Testis (tissue), 5 donors: ENCODE measurements at places on chromosomes 13 and 19.

DNA sequence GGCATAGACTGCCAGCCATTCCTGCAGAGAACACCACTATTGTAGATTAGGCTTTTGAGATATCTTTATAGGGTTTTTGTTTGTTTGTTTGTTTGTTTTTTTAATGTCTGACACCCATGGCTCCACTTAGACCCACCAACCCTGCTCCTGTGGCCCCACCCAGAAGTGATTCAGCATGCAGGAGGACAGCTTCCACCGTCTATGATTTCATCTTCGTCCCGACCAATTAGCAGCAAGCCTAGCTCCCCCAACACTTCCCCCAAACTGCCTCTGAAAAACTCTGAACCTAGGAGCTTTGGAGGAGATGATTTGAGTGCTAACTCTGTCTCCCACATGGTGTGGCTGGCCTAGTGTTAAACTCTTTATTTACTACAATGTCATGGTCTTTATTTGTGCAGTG lies 108.3 kb upstream of the RXFP2 start:
- H3K27ac ChIP-seq, result no peak overlapping the region
- H3K4me3 ChIP-seq, result no peak overlapping the region
- no peaks in the 10 kb centered on the region for H3K27me3 ChIP-seq

GRCh38 chr13:112828082-112828699 lies 138.4 kb downstream of the ATP11A start:
- H3K4me3 ChIP-seq, result no peak overlapping the region
- H3K27me3 ChIP-seq, result no peaks in the 10 kb centered on the region
- peaks cover 4% of the 10 kb centered on the region for H3K4me1 ChIP-seq
- H3K27ac ChIP-seq, result no peak overlapping the region
- no peaks in the 10 kb centered on the region for H3K36me3 ChIP-seq
- DNase-seq, result no peak

- no peaks in the 10 kb centered on the region for H3K27me3 ChIP-seq
- DNase-seq, result no peak
- H3K4me3 ChIP-seq, result no peak overlapping the region
- no peaks in the 10 kb centered on the region for H3K36me3 ChIP-seq
Observed at GRCh38 chr19:3100331-3100730, 6.2 kb downstream of the GNA11 start.

DNA sequence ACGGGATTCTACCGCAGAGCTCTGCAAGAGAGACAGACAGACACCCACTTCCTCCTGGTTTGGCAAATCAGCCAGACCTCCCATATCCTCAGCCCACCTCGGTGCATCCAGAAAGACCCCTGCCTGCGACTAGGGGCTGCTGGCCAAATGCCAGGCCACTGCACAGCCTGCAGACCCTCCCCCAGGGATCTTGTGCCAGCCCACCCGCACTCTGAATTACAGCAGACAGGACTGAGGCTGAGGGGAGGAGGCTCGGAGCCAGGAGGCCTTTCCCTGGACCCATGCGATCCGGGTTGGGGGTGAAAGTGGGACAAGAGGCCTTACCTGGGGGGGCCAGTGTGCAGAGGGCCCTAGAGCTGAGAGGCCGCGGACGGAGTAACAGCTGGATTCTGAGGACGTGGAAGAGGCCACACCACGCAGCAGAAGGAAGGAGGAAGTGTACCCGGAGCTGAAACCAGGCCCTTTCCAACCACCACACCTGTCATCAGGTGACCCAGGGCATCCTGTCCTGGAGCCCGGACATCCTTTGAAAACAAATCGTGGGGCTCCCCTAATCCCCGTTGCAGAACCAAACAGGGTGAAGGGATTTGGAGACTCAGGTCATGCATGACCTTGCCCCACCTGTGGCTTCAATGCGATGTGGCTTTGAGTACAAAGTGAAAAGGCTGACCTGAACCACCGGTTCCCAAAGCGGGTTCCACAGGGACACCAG lies 993 bp downstream of the FUT6 start:
- H3K4me1 ChIP-seq, result no peaks in the 10 kb centered on the region
- H3K4me3 ChIP-seq, result no peak overlapping the region
- H3K27ac ChIP-seq, result no peak overlapping the region

DNA sequence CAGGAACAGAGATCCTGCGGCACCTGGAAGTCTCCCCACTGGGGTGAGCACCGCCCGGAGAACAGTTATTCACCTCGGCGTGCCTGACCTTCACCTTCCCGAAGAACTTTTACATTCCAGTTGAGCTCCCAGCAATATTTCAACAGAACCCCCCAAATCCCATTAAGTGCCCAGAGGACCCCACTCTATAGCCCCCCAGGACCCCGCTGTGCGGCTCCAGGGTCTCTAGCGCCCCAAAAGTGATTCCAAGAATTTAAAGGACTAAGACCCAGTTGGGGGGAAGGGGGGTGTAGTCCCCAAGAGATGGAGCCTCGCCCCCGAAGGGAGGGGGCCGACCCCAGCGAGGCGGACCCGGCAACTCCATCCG lies 480 bp downstream of the GPR108 start:
- H3K27ac ChIP-seq, result peak overlapping the region; percentile 99
- H3K4me3 ChIP-seq, result peak overlapping the region; percentile 88
- peaks cover 27% of the 10 kb centered on the region for H3K4me1 ChIP-seq
- no peak for DNase-seq

GRCh38 chr19:4547303-4548237 lies 7.7 kb upstream of the LRG1 start:
- H3K4me1 ChIP-seq, result no peaks in the 10 kb centered on the region
- H3K27ac ChIP-seq, result no peak overlapping the region
- no peaks in the 10 kb centered on the region for H3K27me3 ChIP-seq
- H3K36me3 ChIP-seq, result no peaks in the 10 kb centered on the region
- H3K4me3 ChIP-seq, result no peak overlapping the region

GRCh38 chr19:23343434-23344010 lies 51.7 kb downstream of the ZNF91 start:
- H3K27me3 ChIP-seq, result no peaks in the 10 kb centered on the region
- no peak for DNase-seq
- H3K36me3 ChIP-seq, result no peaks in the 10 kb centered on the region
- no peak overlapping the region for H3K27ac ChIP-seq
- H3K4me3 ChIP-seq, result no peak overlapping the region

- H3K27ac ChIP-seq, result peak overlapping the region; percentile 94
- H3K27me3 ChIP-seq, result no peaks in the 10 kb centered on the region
- no peak for DNase-seq
- no peaks in the 10 kb centered on the region for H3K36me3 ChIP-seq
Observed at GRCh38 chr19:10604460-10604980, 17.4 kb upstream of the AP1M2 start.

DNA sequence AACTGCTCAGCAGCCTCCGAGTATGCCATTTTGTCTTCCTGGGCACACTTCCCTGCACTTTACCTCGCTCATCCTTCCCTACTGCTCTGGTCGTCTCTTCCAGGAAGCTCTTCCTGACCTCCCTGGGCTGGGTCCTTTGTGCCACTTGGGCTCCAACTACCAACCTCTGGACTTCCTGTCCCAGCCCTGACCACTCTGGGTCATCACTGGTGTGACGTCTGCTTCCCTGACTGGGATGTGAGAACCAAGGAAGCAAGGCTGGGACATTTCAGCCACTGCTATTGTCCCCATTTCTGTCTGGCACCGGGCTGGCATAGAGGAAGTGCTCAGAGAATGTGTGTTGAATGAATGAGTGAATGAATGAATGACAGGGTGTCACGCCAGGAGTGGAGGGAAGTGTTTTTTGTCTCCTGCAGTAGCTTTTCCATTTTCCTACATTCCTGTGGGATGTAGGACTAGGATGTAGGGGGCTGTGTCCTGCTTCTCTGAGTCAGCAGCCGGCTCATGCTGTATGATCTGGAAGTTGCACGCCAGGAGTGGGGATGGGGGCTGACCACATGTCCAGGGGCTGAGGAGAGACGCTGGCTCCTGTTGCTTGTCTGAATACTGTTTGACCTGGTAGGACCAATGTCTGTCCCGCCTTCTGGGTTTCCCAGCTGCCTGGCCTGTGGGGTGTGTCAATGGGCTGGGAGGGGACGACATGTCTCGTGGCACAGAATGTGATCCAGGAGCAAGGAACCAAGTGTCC lies 14.7 kb downstream of the NOVA2 start:
- no peak for DNase-seq
- no peaks in the 10 kb centered on the region for H3K36me3 ChIP-seq
- H3K27ac ChIP-seq, result no peak overlapping the region
- H3K4me1 ChIP-seq, result peaks cover 7% of the 10 kb centered on the region
- no peak overlapping the region for H3K4me3 ChIP-seq

DNA sequence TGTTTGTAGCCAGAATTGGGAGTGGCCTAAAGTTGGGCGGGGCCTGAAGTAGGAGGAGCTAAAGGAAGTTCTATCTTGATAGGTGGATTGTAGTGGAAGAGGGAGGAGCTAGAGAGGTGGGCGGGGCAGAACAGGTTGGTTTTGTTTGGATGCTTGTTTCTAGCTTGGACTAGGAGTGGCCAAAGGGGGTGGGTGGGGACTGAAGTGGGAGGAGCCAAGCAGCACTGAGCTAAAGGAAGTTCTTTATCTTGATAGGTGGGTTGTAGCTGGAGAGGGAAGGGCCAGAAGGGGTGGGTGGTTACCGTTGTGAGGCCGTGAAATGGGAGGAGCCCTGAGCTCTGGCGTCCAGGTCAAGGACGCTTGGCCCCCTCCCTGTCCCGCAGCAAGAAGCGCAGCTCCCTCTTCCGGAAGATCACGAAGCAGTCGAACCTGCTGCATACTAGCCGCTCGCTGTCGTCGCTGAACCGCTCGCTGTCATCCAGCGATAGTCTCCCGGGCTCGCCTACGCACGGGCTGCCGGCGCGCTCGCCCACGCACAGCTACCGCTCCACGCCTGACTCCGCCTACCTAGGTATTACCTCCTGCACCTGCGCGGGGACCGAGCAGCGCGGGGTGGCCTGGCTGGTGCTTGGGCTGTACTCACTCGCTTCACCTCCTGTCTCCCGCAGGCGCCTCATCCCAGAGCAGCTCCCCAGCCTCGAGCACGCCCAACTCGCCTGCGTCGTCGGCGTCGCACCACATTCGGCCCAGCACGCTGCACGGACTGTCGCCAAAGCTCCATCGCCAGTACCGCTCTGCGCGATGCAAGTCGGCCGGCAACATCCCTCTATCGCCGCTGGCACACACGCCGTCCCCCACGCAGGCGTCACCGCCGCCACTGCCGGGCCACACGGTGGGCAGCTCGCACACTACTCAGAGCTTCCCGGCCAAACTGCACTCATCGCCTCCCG lies 8.0 kb downstream of the DNASE2 start:
- H3K27me3 ChIP-seq, result no peaks in the 10 kb centered on the region
- no peak overlapping the region for H3K27ac ChIP-seq
- H3K4me1 ChIP-seq, result no peaks in the 10 kb centered on the region
- H3K36me3 ChIP-seq, result no peaks in the 10 kb centered on the region
- peak overlapping the region; percentile 15 for H3K4me3 ChIP-seq

DNA sequence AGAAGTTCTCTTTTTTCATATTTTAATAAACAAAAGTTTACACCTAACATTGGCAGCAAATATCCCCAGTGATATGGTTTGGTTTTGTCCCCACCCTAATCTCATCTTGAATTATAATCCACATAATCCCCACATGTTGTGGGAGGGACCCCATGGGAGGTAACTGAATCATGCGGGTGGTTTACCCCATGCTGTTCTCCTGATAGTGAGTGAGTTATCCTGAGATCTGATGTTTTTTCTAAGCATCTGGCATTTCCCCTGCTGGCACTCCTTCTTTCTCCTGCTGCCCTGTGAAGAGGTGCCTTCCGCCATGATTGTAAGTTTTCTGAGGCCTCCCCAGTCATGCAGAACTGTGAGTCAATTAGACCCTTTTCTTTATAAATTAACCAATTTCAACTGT lies 214.7 kb downstream of the SLITRK1 start:
- DNase-seq, result no peak
- H3K4me3 ChIP-seq, result no peak overlapping the region
- no peaks in the 10 kb centered on the region for H3K36me3 ChIP-seq

- H3K4me3 ChIP-seq, result no peak overlapping the region
- H3K4me1 ChIP-seq, result no peaks in the 10 kb centered on the region
- no peaks in the 10 kb centered on the region for H3K27me3 ChIP-seq
- no peak overlapping the region for H3K27ac ChIP-seq
- DNase-seq, result no peak
Observed at GRCh38 chr13:109355875-109356434, 430.4 kb downstream of the IRS2 start.

GRCh38 chr13:98761126-98761985 lies 8.9 kb upstream of the SLC15A1 start:
- no peak overlapping the region for H3K4me3 ChIP-seq
- H3K27me3 ChIP-seq, result no peaks in the 10 kb centered on the region
- H3K27ac ChIP-seq, result no peak overlapping the region
- no peaks in the 10 kb centered on the region for H3K4me1 ChIP-seq

DNA sequence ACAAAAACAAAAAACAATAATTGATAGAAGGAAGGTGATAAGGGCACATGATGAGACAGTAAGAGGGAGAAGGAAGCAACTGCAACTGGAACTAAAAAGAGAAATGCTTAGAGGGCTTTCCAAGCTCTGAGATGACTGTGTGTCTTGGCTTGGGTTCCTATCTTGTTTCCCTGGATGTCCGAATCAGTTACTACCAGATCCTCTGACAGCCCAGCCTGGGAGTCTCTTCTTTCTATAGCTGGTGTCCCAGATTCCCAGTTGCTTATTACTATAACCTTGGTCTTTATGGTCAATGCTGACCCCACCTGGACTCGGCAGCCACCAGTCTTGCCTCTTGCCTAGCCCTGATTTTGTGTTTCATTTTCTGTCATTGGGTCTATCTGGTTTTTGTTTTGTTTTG lies 116.4 kb downstream of the RFC3 start:
- H3K4me3 ChIP-seq, result no peak overlapping the region
- H3K27ac ChIP-seq, result no peak overlapping the region
- no peaks in the 10 kb centered on the region for H3K4me1 ChIP-seq
- no peaks in the 10 kb centered on the region for H3K27me3 ChIP-seq

- no peaks in the 10 kb centered on the region for H3K27me3 ChIP-seq
- no peak overlapping the region for H3K4me3 ChIP-seq
- peaks cover 5% of the 10 kb centered on the region for H3K4me1 ChIP-seq
- DNase-seq, result no peak
Observed at GRCh38 chr19:49564616-49565045, 15.7 kb downstream of the NOSIP start.

DNA sequence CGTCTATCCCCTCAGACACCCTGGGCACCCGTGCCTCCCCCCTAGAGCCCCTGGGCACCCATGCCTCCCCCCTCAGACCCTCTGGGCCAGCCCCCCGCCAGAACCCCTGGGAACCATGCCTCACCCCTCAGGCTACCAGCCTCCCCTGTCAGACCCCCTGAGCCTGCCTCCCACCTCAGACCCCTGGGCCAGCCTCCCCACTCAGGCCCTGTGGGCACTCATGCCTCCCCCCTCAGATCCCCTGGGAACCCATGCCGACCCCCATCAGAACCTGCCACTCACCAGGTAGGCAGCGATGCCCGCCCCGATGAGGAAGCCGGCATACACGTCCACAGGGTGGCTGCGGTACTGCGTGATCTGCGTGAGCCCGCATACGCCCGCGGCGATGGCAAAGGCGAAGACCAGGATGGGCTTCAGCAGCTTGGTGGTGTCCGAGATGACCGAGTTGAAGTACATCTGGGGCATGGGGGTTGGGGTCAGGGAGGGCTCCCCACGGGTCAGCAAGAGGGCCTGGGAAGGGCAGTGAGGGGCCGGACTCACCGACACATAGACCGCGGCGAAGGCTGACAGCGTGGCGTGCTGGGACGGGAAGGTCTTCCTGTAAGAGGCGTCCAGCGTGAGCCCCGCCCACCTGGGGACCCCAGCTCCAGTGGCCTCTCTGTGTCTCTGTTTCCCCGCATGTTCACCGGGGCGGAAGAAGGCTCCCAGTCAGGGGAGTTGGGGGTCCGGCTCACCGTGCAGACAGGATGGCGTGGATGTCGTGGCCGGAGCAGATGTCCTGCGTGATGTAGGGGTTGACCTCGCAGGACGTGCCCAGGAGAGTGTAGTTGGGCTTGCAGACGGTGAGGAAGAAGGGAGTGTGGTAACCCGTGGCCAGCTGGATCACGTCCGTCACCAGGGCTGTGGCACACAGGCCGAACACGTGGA lies 7.3 kb downstream of the PLPPR3 start:
- no peaks in the 10 kb centered on the region for H3K4me1 ChIP-seq
- H3K27ac ChIP-seq, result no peak overlapping the region
- DNase-seq, result no peak
- no peaks in the 10 kb centered on the region for H3K27me3 ChIP-seq
- no peak overlapping the region for H3K4me3 ChIP-seq
- H3K36me3 ChIP-seq, result no peaks in the 10 kb centered on the region
